ENCODE measurements at places on chromosomes 16 and 17.
A peak's percentile ranks its signal among the peaks of the same experiment; 100 is the strongest.

DNA sequence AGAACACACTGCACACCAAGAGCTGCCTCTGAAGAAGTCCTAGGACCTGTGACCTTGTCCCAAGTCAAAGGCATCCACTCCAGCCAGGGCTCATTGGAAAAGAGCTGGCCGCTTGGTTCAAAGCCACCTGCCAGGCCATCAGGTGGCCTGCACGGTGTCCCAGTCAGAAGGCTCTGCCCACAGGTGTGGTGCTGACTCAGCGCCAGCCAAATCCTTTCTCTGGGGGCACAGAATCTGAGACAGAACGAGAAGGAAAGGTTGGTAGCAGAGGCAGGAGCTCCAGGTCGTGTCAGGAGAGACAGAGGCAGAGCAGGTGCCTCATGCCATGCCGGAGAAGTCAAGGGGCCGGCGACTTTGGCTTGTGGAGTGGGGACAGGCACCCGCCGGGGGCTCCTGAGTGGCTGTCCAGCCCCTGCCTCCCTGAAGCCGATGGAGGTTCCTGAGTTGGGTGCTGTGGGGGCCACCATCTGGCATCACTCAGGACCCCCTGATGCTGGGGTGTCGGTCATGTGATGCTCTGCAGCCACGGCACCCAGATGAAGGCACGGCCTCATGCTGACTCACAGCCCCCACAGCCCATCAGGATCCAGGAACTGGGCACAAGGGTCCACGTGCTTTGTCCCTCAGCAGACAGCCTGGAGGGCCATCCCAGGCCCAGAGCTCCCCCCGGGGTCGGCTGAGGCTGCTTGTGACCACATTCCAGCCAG lies 128.1 kb upstream of the FOXF1 start:
- no peak for DNase-seq

- no peak for DNase-seq
Observed at GRCh38 chr17:70370816-70371215, 201.5 kb downstream of the KCNJ2 start.

DNA sequence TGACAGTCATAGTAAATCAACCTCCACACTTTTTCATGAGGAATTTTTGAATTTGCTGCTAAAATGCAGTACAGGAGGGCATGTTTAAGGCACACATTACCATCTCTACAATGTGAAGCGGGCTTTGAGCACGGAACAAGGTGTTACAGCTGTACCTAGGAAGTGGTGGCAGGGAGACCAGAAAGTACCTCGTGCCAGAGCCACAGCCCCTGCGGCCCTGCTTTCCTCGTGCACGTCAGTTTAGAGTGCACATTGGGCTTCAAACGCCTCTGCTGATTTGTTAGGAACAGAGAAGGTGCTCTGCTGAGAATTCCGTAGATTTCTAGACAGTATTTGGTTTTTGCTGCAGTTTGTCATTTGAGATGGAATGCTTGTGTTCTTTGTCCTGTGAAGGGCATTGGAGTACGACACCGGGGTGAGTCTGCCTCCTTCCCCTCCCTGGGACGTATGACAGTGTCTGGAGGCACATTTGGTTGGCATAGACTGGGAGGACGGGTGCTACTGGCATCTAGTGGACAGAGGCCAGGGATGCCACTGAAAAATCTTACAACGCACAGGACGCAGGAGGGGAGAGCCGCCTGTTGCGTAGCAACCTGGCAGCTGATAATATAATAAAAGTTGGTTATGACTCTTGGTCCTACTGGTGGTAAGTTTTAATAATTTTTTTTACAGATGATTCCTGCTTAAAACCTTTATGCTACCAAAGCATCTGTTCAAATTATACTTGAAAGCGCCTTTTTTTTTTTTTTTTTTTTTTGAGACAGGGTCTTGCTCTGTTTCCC lies 9.1 kb downstream of the FOXK2 start:
- DNase-seq, result no peak

GRCh38 chr17:13922885-13923284 lies 146.4 kb upstream of the COX10 start:
- DNase-seq, result no peak

DNA sequence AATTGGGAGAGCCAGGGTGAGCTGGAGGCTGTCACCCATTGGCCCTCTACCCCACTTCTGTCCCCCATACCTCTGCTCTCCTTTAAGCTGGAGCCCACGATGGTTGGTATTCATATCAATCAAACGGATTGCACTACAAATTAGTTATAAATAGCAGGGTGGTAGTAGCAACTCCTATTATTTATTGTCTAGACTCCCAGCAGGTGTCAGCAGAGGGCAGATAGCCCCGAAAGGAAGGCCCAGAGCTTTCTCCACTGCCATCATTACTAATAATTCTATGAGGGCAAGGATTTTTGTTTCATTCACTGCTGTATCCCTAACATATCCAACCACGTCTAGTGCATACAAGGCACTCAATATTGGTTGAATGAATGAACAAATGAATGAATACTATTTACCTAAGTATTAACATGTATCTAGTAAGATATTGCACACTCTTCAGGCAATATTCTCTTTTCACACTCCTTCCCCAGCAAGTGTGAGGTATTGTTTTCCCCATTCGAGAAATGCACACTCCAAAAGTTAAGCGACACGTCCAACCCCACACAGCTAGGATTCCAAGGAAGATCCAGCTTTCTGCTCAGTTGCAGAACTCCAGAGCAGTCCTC lies 6.3 kb downstream of the C17orf50 start:
- no peak for DNase-seq

GRCh38 chr16:80080287-80080851 lies 460.4 kb upstream of the DYNLRB2 start:
- no peak for DNase-seq

DNA sequence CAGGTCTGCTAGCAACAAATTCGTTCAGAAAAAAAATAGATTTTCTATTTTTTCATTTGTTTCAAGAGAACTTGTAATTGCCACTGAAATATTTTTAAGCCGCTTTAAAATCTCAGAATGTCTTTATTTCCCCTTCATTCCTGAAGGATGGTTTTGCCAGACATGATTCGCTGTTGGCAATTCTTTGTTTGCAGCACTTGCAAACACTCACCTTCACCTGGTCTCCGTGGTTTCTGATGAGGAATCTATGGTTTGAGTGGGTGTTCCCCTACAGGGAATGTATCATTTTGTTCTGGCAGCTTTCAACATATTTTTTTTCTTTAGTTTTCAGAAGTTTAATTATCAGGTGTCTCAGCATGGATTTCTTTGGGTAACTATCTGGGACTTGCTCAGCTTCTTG lies 36.3 kb upstream of the CBX4 start:
- no peak for DNase-seq

DNA sequence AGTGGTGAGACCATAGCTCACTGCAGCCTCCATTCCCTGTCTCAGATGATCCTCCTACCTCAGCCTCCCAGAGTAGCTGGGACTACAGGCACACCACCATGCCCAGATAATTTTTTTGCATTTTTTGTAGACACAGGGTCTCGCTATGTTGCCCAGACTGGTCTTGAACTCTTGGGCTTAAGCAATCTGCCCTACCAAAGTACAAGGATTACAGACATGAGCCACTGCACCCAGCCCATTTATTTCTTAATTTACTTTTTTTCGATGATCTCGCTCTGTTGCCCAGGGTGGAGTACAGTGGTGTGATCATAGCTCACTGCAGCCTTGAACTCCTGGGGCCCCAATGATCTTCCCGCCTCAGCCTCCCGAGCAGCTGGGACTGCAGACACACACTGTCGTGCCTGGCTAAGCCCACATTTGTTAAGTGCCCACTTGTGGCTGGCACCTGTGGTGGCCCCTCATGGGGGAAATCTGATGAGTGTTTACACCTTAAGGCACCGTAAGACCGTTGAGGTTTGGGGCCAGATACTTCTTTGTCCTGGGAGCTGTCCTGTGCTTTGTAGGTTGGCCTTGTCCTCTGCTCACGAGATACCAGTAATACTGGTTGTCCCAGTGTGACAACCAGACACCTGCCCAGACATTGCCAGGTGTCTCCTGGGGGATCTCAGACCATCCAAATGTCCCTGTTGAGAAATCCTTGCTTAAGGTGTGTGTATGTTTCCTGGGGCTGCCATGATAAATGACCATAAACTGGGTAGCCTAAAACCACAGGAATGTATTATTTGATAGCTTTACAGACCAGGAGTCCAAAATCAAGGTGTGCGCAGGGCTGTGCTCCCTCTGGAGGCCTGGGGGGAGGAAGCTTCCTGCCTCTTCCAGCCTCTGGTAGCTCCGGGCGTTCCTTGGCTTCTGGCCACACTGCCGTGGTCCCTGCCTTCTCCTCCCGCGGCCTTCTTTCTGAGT lies 141.4 kb upstream of the GSE1 start:
- DNase-seq, result no peak

- DNase-seq, result peak; percentile 30
Observed at GRCh38 chr16:1309888-1310831, 724 bp downstream of the UBE2I start.

GRCh38 chr17:7910711-7911110 lies 5.4 kb downstream of the RNF227 start:
- DNase-seq, result no peak

GRCh38 chr17:62965174-62965685 lies 805 bp upstream of the TANC2 start:
- no peak for DNase-seq

- no peak for DNase-seq
Observed at GRCh38 chr16:14378131-14378551, 251.9 kb downstream of the PARN start.

- DNase-seq, result no peak
Observed at GRCh38 chr17:5585287-5585794, 1.0 kb upstream of the NLRP1 start.

DNA sequence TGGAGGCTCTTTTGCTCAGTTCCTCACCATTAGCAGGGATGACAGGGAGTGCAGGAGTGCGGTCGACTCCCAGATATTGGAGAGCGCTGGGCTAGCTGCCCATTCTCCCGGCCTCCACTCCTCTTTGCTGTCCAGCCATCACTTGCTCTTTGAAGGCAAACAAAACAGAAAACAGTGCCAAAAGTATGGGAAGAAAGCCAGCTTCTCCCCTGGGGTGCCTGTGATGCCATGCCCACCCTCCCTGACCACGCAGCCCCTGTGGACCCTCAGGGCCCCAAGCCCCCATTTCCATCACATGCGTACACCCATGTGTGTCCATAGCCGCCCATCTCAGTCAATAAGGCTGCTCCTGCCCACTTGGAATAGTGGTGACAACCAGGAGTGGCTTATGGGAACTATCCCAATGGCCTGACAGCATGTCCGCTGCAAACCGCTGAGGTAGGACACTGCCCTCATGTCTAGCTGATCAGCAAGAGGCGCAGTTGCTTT lies 30.0 kb downstream of the MAPT start:
- DNase-seq, result no peak

DNA sequence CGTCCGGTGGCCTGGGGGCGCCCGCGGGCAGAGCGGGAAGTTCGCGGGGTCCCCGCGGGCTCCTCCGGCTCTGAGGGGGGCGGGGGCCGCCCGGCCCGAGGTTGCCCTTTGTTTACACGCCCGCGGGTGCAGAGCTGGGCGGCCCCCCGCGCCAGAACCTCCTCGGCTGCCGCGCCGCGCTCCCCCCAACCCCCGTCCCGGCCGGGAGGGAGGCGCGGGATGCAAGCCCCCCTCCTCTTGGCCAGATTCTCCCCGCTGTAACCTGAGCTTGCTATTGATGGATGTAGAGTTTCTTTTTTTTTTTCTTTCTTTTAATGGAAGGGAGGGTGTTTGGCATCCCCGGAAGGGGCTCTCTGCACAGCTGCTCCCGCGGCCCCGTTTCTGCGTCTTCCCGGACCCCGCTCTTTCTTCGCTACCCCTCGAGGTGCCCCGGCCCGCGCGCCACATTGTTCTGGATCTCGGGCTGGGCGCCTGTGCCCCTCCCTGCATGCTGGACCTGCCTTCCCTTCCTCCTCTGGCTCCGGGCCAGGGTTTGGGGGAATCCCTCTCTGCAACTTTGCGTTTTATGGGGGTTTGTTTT lies 646 bp downstream of the CBX2 start:
- no peak for DNase-seq

DNA sequence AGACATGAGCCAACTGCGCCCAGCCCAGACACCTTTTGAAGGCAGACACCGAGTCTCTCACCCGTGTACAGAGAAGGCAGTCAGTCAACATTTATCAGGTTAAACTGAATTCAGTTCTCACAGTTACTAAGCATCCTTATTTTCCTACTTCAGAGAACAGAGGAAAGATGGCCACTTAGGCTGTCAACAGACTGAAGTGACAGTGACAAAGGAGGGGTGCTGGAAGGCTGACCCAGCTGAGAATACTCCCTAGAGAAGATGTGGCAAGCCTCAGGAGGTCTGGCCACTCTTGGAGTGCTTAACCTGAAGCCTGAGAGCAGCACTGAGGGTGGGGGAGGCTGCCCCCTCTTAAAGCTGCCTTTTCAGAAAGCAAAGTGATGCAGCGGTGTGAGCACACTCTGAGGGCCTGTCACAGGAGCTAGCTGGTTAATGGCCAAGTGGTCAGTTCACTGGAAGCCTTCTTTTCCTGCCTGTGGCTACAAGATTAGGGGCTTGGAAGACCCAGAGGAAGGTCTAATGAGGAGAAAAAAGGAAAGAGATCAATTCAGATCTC lies 51.0 kb upstream of the SREBF1 start:
- no peak for DNase-seq

GRCh38 chr16:80019395-80019794 lies 418.9 kb upstream of the MAF start:
- DNase-seq, result no peak

DNA sequence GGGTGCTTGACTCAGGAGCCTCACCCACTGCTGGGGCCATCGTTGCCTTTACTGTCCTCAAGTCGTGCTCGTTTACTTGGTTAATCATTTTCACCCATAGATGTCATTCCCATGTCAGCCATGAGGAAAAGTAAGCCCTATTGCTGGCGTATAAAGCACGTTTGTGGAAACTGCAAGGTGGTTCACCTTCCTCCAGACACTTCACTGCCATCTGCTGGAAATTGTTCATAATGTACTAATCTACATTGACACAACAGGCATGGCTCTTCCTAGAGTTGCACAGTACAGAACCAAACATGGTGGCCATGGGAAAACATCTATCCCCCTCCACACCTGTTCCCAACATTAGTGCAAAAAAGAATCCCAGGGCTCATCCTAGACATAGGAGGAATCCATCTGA lies 116.6 kb downstream of the ZNF18 start:
- DNase-seq, result no peak

GRCh38 chr17:48722201-48722907 lies at the start of gene PRAC1:
TSS of gene PRAC1 (minus strand) at chr17:48722518. CDS start at chr17:48722392, 126 bp downstream.
- no peak for DNase-seq

DNA sequence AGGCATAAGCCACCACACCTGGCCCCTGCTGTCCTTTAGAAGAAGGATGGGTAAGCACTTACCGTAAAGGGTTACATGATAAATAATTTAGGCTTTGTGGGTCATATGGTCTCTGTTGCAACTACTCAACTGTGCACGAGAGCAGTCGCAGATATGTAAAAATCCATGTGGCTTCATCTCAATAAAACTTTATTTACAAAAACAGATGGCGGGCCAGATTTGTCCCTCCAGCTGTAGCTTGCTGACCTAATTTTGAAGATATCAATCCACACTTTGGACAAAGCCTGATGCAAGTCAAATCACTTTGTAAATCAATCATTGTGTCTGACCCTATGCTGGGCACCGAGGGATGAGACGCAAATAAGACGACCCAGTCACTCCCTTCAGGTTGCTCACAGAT lies 12.1 kb downstream of the TEKT5 start:
- DNase-seq, result no peak

GRCh38 chr17:75848523-75849278 lies 4.5 kb upstream of the UNC13D start:
- peak; percentile 72 for DNase-seq

Measured in stimulated activated CD8-positive, alpha-beta memory T cell treated with anti-CD3 and anti-CD28 coated beads, Interleukin-15, amount 100 ng/mL, for 24 hours (primary cell).